ENCODE measurements at places on chromosomes 2 and 18. TPM values are rescaled to one million over a fixed set of nuclear protein-coding genes. Genes with fewer than 3 reads are reported as not detected.

RMDN2 gene
- 7.1 TPM for polyA plus RNA-seq

DNA sequence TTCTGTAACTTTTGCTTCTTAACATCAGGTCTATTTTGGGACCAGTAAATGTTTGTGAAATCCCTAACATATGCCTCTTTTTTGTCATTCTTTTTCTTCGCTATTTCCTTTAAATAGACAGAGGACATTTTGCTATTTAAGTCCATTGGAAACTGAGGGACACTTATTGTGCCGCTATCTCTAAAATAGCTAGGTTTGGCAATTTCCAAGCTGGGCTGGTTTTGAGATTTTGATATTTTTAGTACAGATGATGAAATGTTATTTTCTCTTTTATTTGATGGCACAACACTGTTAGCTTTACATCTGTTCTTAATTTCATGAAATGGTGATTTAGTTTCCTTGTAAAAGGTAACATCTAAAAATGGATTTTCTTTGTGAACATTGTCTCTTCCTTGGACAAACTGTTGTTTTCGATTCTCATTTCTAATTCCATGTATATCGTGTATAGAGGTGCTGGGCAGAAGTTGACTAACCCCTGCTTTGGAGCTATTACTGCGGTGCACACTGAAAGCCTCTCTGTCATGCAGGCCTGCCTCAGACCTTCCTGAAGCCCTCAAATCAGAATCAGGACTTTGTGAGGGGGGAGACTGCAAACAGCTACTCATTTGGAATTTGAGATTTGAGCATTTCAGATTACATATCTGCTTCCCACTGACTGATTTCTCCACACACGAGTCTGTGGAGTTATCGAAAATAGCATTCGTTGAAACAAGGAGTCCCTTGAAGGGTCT, 594 bp downstream of the RAD51AP2 start:
- DNase-seq, result no peak
- H3K27ac ChIP-seq, result no peak overlapping the region
- H3K4me1 ChIP-seq, result no peaks in the 10 kb centered on the region
- no peaks in the 10 kb centered on the region for H3K27me3 ChIP-seq
- peak overlapping the region; percentile 57 for H3K4me3 ChIP-seq

PGAP1 gene
- 7.1 TPM for polyA plus RNA-seq

DNA sequence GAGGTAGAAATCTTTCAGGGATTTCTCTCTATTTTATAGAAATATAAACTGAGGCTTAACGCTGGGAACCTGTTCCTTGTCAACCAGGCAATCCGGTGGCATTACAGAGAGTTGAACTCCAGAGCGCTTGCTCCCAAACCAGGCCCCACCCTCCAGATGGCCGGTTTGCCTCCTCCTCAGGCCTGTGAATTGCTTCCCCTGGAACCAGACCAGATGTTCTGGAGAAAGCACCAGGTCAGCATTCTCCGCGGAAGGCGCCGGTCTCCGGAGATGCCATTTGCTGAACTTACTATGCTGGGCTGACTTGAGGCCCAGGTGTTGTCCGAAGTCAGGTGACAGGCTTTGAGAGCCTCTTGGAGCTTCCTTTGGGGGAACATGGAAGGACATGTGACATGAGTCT, 17.2 kb downstream of the TNP1 start:
- H3K4me1 ChIP-seq, result no peaks in the 10 kb centered on the region
- peaks cover 6% of the 10 kb centered on the region for H3K27me3 ChIP-seq
- no peak for DNase-seq
- H3K36me3 ChIP-seq, result no peaks in the 10 kb centered on the region
- no peak overlapping the region for H3K4me3 ChIP-seq

KCMF1 gene
- polyA plus RNA-seq, result 111 TPM

DNA sequence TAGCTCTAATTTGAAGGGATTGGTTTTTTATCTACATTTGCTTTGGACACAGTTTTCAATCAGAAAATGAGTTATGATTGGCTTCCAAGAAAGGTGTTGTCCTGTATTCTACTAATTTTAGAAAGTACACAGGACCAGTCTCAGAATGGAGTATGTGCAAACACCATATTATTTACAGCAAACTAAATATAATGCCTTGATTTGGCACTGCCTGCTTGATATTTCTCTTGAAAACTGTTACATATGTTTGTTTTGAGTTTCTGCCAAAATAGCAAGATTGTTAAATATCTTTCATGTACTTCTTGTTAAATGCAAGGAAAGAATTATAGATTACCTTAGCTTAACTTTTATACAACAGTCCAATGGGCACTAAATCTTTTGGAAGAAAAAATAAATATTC, 694.9 kb downstream of the KCNJ3 start:
- H3K4me3 ChIP-seq, result no peak overlapping the region
- no peaks in the 10 kb centered on the region for H3K4me1 ChIP-seq
- no peaks in the 10 kb centered on the region for H3K27me3 ChIP-seq
- no peak overlapping the region for H3K27ac ChIP-seq
- no peaks in the 10 kb centered on the region for H3K36me3 ChIP-seq
- DNase-seq, result no peak

- no peaks in the 10 kb centered on the region for H3K4me1 ChIP-seq
- H3K27me3 ChIP-seq, result no peaks in the 10 kb centered on the region
- H3K36me3 ChIP-seq, result no peaks in the 10 kb centered on the region
- H3K27ac ChIP-seq, result no peak overlapping the region
- H3K4me3 ChIP-seq, result no peak overlapping the region
- DNase-seq, result no peak
Observed at GRCh38 chr18:39730606-39731005, 2165.0 kb upstream of the CELF4 start.

DNA sequence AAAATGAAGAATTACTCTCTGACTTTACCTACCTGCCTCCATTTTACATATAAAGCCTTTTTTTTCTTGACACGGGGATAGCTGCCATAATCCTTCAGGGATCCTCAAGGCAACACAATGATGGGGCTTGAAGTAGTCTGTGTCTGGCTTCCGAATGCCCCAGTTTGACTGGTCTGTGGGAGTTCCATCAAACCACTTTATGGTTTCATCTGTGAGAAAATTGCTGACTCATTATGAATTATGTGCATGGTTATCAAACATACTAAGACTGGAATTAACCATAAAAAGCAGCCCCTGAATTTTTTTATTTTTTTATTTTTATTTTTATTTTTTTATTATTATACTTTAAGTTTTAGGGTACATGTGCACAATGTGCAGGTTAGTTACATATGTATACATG, 117.5 kb downstream of the PLA2R1 start:
- H3K4me3 ChIP-seq, result no peak overlapping the region
- H3K4me1 ChIP-seq, result no peaks in the 10 kb centered on the region
- no peaks in the 10 kb centered on the region for H3K27me3 ChIP-seq
- DNase-seq, result no peak
- H3K27ac ChIP-seq, result no peak overlapping the region

GRCh38 chr2:71045865-71046548, 22.4 kb upstream of the NAGK start:
- H3K4me3 ChIP-seq, result no peak overlapping the region
- no peaks in the 10 kb centered on the region for H3K27me3 ChIP-seq
- peaks cover 10% of the 10 kb centered on the region for H3K4me1 ChIP-seq
- H3K27ac ChIP-seq, result no peak overlapping the region
- no peaks in the 10 kb centered on the region for H3K36me3 ChIP-seq
- no peak for DNase-seq

EPHA4 gene
- polyA plus RNA-seq, result 20.2 TPM

Data from keratinocyte (primary cell).